ENCODE measurements at places on chromosomes 3 and 15.

GRCh38 chr15:91534235-91534634, 319.3 kb upstream of the SLCO3A1 start:
- no peak for DNase-seq

DNA sequence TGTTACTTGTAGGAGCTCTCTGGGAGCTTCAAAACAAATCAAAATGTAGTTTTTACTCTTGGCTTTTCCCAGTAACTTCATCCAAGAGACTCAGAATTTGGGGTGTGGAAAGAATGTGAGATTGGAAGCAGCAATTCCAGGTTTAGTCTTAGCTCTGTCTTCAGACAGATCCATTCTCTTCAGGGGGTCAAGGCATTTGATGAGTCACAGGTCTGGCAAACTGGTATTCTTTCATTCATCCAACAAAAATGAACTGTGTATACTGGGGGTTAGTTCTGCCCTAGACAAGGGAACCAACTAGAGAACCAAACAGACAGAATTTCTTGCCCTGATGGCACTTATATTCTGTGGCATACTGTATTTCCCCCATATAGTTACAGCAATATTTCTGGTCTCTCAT, 36.3 kb upstream of the CADPS start:
- no peak for DNase-seq

DNA sequence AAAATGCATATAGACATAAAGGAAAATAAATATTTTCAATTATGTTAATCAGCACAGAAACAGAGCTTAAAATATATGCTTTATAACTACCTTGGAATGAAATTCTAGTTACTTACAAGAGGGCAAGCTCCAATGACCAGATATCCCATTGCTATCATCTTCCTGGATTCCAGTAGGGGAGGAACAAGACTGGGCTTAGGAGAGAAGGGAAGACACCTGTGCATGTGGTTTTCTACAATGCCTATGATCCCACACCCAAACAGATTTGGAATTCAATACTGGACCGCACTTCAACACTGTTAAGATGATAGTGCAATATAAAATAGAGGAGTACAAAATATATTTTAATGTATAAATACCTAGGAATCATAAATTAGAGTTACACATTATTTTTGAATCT, 79.6 kb downstream of the ARPP21 start:
- DNase-seq, result no peak

GRCh38 chr15:74799856-74800558, 12.6 kb upstream of the LMAN1L start:
- DNase-seq, result peak; percentile 85

GRCh38 chr15:70060214-70060992, 37.3 kb downstream of the TLE3 start:
- DNase-seq, result no peak

- no peak for DNase-seq
Measured at GRCh38 chr15:61367953-61368352, 138.9 kb upstream of the RORA start.

GRCh38 chr3:111831840-111832239, 27.2 kb upstream of the PHLDB2 start:
- DNase-seq, result no peak

DNA sequence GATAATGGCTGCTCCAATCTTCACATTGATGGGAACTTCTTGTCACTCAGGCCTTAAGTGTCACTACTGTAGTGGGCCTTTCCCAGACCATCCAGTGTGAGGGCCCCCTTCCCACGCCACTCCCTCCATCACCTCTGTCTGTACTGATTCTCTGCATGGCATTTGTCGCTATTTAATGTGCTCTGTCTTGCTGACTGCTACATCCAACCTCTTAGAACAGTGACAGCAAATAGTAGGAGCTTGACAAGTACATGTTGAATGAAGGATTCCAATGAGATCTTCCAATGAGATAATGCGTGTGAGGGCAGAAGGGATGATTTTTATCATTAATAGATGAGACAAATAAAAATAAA, 5.6 kb upstream of the CCR9 start:
- DNase-seq, result no peak

DNA sequence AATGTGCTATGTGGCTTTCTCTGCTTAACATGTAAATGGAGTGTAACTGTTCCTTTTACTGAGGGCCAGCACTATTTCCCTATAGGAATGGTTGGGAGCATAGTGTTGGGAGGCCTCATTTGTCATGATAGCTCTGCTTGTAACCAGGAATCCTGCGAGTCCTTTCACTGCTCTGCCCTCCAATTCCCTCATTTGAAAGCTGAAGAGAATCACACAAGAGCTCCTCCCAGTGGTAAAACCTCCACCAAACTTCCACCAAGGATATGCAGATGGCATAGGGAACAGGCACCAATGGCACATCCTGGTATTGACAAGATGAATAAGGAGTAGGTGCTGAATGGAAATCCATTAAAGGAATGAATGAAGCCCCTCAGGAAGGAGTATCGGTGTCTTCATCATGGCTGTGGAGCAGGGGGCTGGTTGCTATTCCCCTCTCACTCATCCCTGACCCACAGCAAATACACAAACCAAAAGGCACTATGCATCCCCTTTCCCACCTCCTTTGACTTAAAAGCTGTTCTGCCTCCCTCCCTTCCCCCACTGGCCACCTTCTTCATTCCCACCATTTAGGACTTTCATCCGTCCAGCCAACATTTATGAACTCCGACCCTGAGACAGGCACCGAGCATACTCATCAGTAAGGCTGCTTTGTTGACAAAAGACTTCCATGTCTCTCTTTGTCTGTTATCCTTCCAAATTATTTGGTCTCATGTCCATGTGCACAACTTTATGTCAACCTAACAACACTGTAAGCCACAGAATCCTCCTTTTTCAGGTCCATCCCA, 560.8 kb downstream of the FOXP1 start:
- no peak for DNase-seq

- DNase-seq, result no peak
Measured at GRCh38 chr15:77855871-77856270, 221.6 kb downstream of the TBC1D2B start.

- no peak for DNase-seq
Measured at GRCh38 chr15:98734466-98735199, 86.3 kb downstream of the IGF1R start.

DNA sequence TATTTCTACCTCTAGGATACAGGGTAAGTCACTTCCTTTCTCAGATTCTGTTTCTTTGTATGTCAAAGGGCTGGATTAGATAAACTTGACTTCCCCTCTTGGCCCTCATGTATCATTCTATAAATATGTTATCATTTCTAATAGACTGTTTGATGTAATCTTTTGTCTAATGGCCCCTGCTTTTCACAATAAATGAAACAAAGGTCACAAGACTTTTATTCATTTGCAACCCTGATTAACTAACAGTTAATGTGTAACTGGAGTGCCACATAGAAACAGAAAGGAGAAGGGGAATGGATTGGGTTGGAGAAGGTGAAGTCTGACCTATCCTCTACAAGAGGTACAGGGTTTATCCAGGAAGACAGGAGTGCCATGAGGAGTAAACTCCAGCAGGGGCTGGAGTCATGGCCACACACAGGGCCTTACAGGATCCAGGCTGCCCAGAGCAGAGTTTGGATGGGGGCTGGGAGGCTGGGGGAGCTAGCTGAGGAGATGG, 8.0 kb upstream of the B3GNT5 start:
- no peak for DNase-seq

- no peak for DNase-seq
Measured at GRCh38 chr3:30553641-30554316, 52.6 kb upstream of the TGFBR2 start.

DNA sequence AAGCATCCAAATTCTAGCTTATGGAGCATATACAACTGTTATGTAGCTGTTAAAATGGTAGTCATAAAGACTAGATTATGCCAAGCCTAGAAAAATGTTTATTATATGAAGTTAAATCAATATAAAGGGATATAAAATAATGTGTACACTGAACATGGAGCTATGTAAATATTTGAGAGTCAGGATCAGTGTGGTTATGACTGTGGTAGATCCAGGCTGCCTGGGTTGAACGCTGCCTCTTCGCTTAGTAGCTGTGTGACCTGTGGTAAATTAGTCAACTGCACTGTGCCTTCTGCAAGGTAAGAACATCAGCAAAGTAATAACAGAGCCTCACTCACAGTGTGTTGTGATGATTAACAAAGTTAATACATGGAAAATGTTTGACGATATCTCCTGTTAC, 212.2 kb downstream of the RBMS3 start:
- DNase-seq, result no peak

- no peak for DNase-seq
Measured at GRCh38 chr15:70459312-70459711, 304.0 kb downstream of the UACA start.

DNA sequence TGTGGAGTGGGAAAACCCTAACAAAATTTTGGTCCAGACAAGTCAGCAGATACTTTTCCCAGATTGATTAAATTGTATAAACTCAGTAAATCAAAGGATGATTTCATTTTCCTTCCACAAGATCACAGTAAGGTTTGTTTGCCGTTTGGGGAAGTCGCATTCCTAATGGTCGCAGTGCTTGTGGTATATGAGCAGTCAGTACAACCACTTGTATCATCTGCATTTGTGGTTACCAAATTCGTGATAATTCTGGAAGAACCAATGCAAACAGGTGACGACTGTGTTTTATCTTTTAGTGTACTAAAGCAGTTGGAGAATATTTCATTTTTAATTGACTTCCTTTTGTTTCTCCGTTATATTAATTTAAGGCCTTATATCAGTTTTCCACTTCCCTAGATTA, 100.0 kb upstream of the CNTN6 start:
- no peak for DNase-seq

- no peak for DNase-seq
Measured at GRCh38 chr15:74499366-74499765, 38.4 kb upstream of the UBL7 start.

DNA sequence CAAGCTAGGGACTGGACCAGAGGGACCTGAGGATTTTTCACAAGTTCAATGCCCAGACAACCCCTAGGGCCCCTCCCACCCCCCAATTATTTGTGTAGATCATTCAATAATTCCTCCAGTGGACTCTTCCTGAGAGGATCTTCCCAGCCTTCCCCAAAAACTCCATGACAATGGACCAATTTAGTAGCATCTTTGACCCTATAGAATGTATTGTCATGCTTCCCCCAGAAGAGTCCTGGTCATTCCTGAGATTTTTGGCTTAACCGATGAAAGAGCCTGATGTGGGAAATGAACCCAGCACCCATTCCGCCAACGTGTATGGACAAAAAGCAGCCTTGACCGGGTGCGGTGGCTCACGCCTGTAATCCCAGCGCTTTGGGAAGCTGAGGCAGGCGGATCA, 119.2 kb upstream of the RNF7 start:
- no peak for DNase-seq

All from activated CD4-positive, alpha-beta T cell treated with anti-CD3 and anti-CD28 coated beads, Interleukin-2, amount 50 U/mL, for 4 hours (primary cell).